ENCODE measurements at places on chromosomes 7 and 10. TPM values are rescaled to one million over a fixed set of nuclear protein-coding genes. Genes with fewer than 3 reads are reported as not detected.
A peak's percentile ranks its signal among the peaks of the same experiment; 100 is the strongest.

- no peak for DNase-seq
- no peaks in the 10 kb centered on the region for H3K27me3 ChIP-seq
- H3K4me3 ChIP-seq = no peak overlapping the region
- no peak overlapping the region for H3K27ac ChIP-seq
- H3K4me1 ChIP-seq = no peaks in the 10 kb centered on the region
Observed at GRCh38 chr10:6973899-6974298, 393.8 kb upstream of the PRKCQ start.

DNA sequence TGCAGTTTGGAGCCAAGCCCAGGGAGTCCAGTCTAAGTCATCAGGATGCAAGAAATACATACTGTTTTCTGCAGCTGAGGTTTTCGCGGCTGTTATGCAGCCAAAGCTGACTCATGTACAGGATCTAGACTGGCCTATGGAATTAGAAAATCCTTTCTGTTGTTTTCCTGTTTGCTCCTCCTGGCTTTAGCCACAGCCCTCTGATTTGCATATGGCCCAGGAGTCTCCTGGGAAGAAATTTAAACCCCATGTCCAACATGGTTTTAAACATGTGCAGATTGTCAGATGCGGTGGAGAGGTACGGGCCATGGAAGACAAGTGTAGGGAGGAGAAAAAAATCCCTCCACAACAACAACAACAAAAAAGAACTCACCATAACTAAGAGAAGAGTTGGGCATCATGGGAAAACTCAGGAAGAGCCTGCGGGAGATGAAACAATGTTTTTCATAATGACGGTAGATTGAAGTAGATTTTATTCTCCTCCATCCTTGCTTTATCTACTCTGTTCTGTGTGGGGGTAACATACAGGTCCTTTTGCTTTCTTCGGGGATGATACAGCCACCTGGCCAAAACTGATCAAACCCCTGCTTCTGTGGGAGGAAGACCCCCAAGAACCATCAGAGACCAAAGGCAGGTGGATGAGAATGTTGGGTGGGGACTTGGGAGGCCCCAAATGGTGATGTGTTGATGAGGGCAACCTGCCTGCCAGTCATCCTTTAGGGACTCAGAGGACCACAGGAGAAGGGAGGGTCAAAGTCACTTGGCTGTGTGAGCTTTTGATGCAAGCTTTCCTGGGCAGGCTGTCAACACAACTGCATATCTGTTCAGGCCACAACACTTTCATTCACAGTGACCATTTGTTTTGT, 29.8 kb upstream of the GNA12 start:
- no peak overlapping the region for H3K27ac ChIP-seq
- no peak for DNase-seq
- no peaks in the 10 kb centered on the region for H3K27me3 ChIP-seq
- H3K4me1 ChIP-seq = no peaks in the 10 kb centered on the region
- H3K4me3 ChIP-seq = no peak overlapping the region

DNA sequence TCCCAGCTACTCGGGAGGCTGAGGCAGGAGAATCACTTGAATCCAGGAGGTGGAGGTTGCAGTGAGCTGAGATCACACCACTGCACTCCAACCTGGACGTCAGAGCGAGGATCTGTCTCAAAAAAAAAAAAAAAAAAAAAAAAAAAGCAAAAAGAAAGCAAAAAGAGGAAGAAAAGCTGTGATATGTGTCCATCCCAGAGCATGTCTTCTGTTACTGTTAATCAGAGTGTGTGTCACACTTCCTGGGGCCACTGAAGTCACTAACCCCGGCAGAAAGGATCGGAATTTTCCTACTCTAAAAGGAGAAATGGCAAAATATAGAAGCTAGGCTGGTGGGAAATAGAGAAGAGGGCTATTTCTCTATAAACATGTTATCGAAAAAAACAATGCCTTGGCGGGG, 11.9 kb downstream of the PIK3AP1 start:
- no peak overlapping the region for H3K27ac ChIP-seq
- no peak for DNase-seq
- no peaks in the 10 kb centered on the region for H3K27me3 ChIP-seq
- H3K4me3 ChIP-seq = no peak overlapping the region

- H3K4me3 ChIP-seq = peak overlapping the region; percentile 54
- no peak for DNase-seq
- peaks cover 31% of the 10 kb centered on the region for H3K4me1 ChIP-seq
- H3K36me3 ChIP-seq = no peaks in the 10 kb centered on the region
Observed at GRCh38 chr7:816751-817671, 15.3 kb upstream of the SUN1 start.

DNA sequence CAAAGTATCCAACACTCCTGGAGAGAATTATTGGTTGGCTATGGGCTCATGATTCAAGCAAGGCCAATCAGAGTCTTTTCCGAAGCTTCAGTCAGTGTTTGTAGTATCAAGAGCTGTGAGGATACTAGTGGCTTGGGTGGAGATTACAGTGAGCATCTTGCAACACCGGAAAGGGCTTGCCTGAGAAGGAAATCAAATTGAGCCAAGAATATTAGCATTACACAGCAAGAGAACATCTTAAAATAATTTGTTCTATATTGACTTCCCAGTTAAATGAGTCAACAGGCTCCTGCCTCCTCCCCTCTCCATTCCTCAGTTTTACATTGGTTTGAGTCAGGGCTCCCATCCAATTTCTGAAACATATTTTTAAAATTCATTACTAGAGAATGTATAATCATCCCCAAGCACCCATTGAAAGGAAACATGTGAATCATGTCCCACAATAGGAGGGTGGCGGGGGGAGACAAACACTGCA, 127.4 kb downstream of the ELAPOR2 start:
- H3K4me1 ChIP-seq = no peaks in the 10 kb centered on the region
- no peaks in the 10 kb centered on the region for H3K27me3 ChIP-seq
- no peaks in the 10 kb centered on the region for H3K36me3 ChIP-seq
- peak; percentile 23 for DNase-seq

DNA sequence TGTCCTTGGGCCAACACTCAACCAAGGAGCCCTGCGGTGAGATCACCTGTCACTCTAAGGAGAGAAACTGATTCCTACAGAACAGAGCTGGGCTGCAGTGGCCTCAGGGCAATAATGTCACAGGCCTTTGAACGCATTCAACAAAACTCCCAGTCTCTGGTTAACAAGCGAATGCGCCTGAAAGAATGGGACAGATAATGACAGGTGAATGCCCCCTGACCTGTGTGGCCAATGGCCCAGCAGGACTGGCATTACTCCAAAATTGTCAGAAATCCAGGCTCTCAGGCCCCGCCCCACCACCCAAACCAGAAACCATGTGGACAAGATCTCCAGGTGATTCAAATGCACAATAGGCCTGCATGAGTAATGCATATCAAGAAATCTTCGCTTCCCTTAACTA, 277.7 kb upstream of the KLF6 start:
- H3K36me3 ChIP-seq = no peaks in the 10 kb centered on the region
- H3K27ac ChIP-seq = no peak overlapping the region
- H3K4me3 ChIP-seq = no peak overlapping the region
- no peak for DNase-seq
- peaks cover 29% of the 10 kb centered on the region for H3K4me1 ChIP-seq

GRCh38 chr10:49034925-49035324, 80.4 kb downstream of the VSTM4 start:
- no peak for DNase-seq
- no peak overlapping the region for H3K27ac ChIP-seq
- H3K4me1 ChIP-seq = no peaks in the 10 kb centered on the region
- no peaks in the 10 kb centered on the region for H3K36me3 ChIP-seq

GRCh38 chr7:140196361-140197217, 19.8 kb upstream of the KDM7A start:
- no peaks in the 10 kb centered on the region for H3K27me3 ChIP-seq
- peak overlapping the region; percentile 34 for H3K27ac ChIP-seq
- H3K4me1 ChIP-seq = peaks cover 14% of the 10 kb centered on the region
- peak; percentile 62 for DNase-seq
- no peak overlapping the region for H3K4me3 ChIP-seq

DNA sequence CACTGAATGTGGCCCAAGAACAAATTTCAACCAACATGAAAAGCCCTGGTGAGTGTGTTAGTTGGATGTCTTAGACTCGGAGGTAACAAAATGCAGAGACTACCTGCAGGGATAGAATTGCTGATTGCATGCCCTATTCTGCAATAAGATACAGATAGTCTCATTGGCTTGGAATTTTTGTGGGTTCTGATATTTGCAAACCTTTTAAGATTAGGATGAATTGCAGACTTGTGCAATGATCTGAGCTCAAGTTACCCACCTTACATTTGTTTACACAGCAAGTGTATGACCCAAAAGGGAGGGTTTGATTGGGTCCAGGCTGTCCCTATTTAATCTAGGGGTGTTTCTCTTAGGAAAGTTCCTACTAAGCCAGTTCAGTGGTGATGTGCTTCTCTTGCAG, 45.4 kb downstream of the GPR37 start:
- no peaks in the 10 kb centered on the region for H3K27me3 ChIP-seq
- no peaks in the 10 kb centered on the region for H3K4me1 ChIP-seq
- no peak overlapping the region for H3K27ac ChIP-seq

- H3K4me3 ChIP-seq = no peak overlapping the region
- H3K36me3 ChIP-seq = no peaks in the 10 kb centered on the region
- no peak for DNase-seq
Observed at GRCh38 chr7:144821067-144821466, 14.8 kb downstream of the TPK1 start.

DNA sequence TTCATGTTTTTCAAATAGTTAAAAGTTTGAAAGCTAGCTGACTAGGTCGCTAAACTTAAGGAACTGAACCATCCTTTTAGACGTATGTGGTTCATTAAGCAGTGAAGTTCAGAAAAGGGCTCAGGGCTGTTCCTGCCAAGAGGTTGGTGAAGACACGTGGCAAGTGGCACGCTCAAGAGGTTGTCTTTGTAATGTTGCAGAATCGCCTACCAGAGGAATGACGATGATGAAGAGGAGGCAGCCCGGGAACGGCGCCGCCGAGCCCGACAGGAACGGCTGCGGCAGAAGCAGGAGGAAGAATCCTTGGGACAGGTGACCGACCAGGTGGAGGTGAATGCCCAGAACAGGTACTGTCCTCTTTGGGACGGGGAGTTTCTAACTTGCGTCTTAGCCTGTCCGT, 57.8 kb upstream of the AGBL3 start:
- H3K27me3 ChIP-seq = no peaks in the 10 kb centered on the region
- no peak overlapping the region for H3K4me3 ChIP-seq
- H3K36me3 ChIP-seq = no peaks in the 10 kb centered on the region

DNA sequence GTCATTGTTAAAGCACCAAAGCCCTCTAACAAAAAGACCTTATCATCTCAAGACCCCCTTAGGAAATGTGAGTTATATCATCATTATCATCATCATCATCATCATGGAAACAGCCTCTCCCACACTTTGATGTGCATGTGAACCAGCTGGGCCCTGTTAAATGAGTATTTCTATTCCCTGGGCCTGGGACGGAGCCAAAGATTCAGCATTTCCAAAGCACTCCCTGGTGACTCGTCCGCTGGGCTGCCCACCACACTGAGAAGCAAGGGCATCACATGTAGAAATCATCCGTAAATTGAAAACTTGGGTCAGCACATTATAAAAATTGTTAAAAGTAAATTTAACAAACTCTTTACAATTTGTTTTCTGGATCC, 88.6 kb downstream of the PTPRN2 start:
- no peak overlapping the region for H3K4me3 ChIP-seq
- H3K36me3 ChIP-seq = no peaks in the 10 kb centered on the region
- H3K27me3 ChIP-seq = peaks cover 9% of the 10 kb centered on the region
- no peak overlapping the region for H3K27ac ChIP-seq
- no peak for DNase-seq

DNA sequence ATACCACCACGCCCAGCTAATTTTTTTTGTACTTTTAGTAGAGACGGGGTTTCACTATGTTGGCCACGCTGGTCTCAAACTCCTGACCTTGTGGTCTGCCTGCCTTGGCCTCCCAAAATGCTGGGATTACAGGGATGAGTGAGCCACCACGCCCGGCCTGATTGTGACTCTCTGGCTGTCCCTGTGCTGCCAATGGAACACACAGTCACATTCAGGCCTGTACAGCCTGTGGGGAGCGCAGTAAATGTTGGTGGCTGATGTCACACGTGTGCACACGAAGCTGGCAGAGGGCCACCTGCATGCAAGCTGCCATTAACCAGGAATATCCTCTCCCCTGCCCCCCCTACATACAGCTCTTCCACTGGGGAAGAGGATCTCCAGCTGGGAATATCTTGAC, 22.1 kb downstream of the POLL start:
- no peak overlapping the region for H3K4me3 ChIP-seq
- H3K4me1 ChIP-seq = peaks cover 11% of the 10 kb centered on the region
- no peak overlapping the region for H3K27ac ChIP-seq
- no peak for DNase-seq

DNA sequence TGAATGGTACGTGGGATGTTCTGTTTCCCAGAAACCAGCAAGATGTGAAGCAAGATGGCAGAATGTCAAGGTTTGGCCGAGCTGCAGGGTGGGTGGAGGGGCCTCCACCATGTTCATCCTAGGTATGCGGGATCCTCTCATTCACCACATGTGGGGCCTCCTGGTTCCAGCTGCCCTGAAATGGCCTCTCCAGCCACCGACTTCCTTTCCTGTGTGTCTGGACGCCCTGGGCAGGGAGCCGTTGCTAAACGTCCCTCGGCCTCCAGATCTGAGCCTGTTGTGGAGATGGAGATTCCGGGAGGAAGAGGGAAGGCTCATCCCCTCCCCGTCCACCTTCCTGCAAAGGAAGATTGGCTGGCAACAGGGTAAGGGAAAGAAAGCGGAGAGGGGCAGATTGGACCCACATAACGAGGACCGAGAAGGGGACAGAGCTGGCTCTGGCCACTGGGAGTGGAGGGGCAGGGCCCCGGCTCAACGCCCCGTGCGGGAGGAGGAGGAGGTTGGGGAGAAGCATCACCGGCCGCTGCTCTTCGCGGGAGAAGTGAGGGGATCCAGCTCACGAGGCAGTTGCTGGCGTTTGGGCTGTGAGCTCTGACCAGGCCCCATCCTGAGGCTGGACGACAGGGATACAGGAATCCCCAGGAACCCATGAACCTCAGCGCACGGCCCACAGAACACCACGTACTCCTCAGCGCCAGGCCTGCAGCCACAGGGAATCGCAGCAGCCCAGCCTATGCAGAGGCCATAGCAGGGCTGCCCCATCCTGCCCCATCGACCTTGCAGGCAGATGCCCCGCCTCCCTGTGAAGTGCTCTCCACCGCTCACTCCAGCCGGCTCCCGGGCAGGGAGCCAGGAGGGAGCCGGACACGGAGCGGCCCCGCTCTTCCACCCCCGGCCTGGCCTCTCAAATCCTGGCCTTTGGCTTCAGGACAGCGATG, 98.3 kb downstream of the FOXL3 start:
- H3K4me3 ChIP-seq = no peak overlapping the region
- no peak for DNase-seq
- H3K4me1 ChIP-seq = no peaks in the 10 kb centered on the region
- no peaks in the 10 kb centered on the region for H3K27me3 ChIP-seq
- no peaks in the 10 kb centered on the region for H3K36me3 ChIP-seq

The PCDH15 gene
- total RNA-seq = not detected

The PON1 gene
- not detected for total RNA-seq

The NEUROD6 gene
- not detected for total RNA-seq

The LYZL2 gene
- not detected for total RNA-seq

The AMZ1 gene
- 0.39 TPM for total RNA-seq

The VIM gene
- total RNA-seq = 8,587 TPM

The ELMO1 gene
- 328 TPM for total RNA-seq

All from tibial nerve (tissue), 4 donors.